Activated T-cell treated with anti-CD3 and anti-CD28 coated beads for 1 hour (primary cell): ENCODE measurements at places on chromosomes 7 and 10.

DNA sequence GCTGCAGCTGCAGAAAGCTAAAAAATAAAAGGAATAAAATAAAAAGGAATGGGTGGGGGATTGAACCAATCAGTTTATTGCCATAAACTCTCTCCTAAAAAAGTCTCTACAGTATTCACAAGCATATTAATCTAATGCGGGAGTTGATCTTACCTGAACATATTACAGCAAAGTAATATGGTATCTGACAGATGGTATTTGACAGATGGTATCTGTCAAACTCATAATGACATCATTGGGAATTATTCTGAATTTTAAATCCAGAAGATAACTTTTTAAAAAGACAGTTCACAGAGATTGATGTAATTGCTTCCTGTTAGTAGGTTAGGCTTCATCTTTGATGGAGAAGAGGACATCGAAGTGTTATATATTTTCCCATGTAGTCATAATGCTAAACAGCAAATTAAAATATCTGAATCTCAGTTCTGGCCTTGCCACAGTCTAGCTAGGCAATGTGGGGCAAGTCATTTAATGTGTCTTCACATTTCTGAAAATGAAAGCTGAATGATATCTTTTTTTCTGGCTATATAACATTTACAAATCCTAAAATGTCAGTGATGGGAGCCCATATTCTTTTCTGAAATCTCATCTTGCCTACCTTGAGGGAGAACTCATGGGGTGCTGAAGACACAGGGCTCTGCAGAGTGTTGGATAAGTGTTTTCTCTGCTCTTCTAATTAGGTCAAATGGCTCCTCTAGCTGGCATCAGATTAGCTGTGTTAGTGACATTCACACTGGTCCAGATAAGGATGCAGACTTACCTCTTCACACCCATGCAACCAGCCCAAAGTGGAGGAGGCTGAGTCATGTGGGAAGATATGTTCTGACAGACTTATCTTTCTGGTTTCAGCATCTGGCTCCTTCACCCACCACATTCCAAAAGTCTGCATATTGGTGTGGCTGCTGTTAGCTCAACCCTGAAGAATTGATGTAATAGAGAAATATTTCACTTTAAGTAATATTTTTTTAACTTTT lies 2.1 kb upstream of the LIPM start:
- no peak for DNase-seq

DNA sequence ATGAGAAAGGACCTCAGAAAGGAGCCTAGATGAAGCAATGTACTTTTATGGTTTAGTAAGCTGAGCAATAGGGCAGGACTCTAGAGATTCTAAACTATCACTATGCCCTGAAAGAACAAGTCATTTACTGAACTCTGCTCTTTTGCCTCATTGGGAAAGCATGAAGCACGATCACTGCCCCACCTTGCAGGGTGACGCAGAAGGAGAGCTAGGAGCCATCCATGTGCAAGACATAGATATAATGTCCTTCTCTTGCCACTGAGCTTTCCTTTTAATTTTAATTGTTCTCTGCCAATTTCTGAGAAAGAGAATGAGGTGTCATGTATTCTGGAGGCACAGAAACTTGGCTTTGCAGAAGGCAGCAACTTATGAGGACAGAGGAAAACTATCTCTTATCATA lies 108.3 kb downstream of the SORCS1 start:
- DNase-seq: no peak

DNA sequence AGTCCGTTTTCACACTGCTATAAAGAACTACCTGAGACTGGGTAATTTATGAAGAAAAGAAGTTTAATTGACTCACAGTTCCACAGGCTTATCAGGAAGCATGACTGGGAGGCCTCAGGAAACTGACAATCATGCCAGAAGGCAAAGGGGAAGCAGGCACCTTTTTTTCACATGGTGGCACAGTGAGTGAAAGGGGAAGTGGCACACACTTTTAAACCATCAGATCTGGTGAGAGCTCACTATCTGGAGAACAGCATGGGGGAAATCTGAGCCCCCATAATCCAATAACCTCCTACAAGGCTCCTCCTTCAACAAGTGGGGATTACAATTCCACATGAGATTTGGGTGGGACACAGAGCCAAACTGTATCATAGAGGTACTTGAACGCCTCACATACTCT lies 30.0 kb downstream of the AGR3 start:
- no peak for DNase-seq

- DNase-seq: no peak
Measured at GRCh38 chr10:62354916-62355315, 19.3 kb upstream of the ZNF365 start.

DNA sequence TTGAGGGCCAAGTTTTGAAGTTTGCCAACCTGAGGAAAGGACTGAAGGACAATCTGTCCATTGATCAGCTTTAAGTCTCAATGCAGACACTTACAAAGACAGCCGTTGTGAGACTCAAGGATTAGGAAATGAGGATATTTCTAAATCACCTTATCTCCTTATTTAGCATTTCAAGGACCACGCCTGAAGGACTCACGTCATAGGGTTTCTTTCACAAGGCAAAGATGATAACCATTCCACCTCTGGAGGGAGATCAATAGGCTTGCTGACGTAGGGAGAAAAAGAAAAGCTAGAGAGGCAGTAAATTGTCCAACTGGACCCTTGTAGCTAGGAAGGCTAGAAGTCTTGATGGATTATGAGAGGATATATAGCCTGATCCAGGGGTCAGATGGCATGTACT lies 3.3 kb upstream of the ASB4 start:
- no peak for DNase-seq
